ENCODE measurements at places on chromosomes 5 and 9. TPM values are rescaled to one million over a fixed set of nuclear protein-coding genes. Genes with fewer than 3 reads are reported as not detected.

Gene WNK2
- 322 TPM for total RNA-seq

DNA sequence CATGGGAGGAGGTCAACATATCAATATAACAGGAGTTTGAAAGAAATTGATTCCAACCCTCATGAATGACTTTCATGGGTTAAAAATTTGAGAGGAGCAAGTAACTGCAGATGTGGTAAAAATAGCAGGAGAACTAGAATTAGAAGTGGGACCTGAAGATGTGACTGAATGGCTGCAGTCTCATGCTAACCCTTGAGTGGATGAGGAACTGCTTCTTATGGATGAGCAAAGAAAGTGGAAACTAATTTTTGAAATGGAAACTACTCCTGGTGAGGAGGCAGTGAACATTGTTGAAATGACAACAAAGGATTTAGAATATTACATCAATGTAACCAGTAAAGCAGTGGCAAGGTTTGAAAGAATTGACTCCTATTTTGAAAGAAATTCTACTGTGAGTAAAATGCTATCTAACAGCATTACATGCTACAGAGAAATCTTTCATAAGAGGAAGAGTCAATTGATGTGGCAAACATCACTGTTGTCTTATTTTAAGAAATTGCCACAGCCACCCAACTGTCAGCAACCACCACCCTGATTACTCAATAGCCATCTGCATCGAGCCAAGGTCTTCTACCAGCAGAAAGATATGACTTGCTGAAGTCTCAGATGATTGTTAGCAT, 1683.2 kb downstream of the MAT2B start:
- DNase-seq = no peak

- no peak for DNase-seq
These were observed 9.6 kb upstream of the BICD2 start for GRCh38 chr9:92774274-92774673.

GRCh38 chr9:34559624-34560455, 29.7 kb downstream of the CNTFR start:
- DNase-seq = peak; percentile 51

- no peak for DNase-seq
These were observed 180.3 kb downstream of the C9orf152 start for GRCh38 chr9:110027671-110028081.

DNA sequence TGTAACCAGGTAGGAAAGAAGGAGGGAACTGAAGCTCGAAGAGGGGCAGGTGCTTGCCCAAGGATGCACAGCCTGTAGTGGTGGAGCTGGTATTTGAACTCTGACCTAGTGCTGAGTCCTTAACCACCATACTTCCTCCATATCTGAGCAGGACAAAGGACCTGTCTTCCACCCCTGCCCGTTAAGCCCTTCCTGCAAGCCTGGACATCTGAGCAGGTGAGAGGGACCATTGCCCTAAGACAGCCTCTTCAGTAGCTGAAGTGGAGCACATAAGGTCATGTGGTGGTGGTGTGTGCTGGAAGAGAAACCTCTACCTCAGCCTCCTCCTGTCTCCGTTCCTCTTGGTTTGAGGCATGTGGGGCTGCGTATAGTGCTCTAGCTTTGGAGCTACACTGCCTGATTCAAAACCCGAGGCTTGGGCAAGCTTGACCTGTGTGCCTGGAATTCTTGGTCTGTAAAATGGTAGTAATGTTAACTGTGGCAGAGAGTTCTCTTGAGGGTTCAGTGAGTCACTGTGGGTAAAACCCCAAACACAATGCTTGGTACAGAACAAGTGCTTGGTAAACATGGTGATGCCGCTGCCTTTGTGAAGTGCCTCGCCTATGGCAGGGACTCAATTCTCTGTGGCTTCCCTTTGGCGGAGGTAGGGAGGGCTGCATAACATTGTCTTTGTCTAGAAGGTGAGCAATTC, 7.4 kb downstream of the GALNT10 start:
- DNase-seq = no peak

GRCh38 chr5:83092619-83093018, 15.3 kb downstream of the XRCC4 start:
- DNase-seq = no peak
